ENCODE measurements at places on chromosomes 5 and 9. TPM values are rescaled to one million over a fixed set of nuclear protein-coding genes. Genes with fewer than 3 reads are reported as not detected.

DNA sequence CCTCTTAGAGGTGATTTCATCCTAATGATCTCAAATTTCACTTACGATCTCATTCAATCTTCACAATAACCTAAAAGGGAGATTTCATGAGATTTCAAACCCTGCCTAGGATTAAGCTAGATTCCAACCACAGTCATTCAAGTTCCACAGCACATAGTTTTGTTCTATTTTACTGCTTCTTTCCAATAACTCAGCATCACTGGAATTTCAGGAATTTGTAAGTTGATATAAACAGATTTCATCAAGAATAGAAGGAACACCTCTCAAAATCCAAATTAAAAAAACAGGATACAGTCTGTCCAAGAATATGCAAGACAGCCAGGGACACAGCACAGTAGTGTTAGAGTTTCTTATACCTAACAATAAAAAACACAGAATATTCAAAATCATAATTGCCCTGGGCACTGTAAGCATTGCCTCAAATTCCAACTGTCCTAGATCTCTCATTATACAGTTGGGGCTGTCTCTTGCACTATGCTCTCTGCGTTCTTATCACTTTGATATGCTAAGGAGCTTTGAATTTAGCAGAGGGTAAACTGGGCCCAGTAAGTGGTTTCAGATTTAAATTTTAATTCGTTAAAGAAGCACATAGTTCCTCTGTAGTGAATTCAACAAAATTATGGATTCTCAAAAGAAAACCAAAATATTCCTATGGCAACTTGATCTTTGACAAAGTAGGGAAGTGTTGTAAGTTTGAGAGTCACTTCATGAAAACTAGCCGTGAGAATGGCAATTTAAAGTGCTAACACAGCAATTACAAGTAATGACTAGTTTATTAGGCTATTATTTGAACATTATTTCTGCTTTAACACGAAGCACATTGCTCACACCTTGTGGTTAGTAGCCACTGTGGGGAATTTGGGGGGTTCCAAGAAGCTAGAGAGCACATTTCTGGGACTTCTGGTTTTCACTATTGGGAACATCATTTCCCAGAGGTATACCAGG is 478.6 kb upstream of the C9orf72 start:
- DNase-seq: no peak

DNA sequence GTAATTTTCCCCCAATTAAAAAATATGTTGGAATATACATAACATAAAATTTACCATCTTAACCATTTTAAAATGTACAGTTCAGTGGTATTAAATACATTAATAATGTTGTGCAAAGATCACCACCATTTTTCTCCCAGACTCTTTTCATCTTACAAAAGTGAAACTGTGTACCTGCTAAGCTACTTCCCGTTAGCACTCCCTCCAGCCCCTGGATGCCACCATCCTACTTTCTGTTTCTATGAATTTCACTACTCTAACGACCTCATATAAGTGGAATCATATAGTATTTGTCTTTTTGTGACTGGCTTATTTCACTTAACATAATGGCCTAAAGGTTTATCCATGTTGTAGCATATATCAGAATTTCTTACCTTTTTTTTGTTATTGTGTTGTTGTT is 112.9 kb downstream of the HSPA4 start:
- no peak for DNase-seq

DNA sequence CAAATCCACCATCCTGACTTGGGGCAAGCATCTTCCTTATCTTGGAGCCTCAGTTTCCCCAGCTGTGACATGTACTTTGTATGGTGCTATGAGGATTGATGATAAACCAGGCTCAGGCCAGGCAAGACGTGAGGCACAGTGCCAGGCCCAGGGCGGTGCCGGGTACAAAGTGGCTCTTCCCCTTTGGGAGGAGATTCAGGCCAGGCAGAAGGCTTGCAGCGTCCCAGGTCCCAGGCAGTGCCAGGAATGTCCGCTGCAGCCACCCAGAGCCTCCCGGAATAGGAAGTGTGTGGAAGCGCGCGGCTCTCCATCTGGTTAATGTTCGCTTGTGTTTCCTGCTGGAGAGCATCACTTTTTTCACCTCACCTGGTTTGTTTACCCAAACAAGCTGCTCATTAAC is 12.6 kb upstream of the DENND1A start:
- no peak for DNase-seq

GRCh38 chr9:127021664-127022363 is 100.6 kb downstream of the ANGPTL2 start:
- peak; percentile 57 for DNase-seq

- DNase-seq: no peak
Observed at GRCh38 chr9:110575945-110576344, 3.6 kb downstream of the SVEP1 start.

- DNase-seq: no peak
Observed at GRCh38 chr5:145237843-145238242, 597.3 kb downstream of the PRELID2 start.

DNA sequence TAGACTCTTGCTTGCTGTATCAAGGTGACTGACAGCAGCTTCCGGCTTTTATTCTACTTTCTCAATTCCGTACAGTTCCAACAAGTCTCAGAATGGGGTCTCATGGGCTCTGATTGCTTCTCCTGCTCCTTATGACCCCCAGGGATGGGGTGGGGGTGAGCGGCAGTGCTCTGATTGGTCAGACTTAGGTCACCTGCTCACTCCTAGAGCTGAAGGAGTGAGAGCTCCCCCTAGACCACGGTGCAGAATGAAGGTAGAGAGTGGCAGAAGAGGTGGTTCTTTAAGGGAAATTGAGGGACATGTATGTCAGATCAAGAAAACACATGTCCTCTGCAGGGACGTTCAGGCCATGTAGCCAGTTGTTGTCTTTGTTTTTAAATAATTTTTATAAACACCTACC is 115.2 kb downstream of the C9orf152 start:
- no peak for DNase-seq

DNA sequence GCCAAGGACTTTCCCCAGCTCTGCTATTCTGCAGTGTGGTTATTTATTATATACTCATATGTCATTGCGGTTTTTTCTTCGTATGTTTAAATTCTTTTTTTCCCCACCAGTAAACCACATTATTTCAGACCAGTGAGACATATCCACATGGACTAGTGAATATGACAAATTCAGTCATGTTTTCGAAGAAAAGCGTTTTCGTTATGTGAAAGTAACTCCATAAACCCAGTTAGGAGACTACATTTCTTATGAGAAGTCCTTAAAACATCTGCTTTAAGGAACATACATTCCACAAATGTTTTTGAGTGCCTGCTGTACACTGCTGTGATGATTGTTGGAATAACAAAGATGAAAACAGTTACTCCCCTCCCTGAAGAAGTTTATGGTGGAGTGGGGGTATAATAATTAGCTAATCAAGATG is 591.8 kb upstream of the CLINT1 start:
- DNase-seq: no peak

DNA sequence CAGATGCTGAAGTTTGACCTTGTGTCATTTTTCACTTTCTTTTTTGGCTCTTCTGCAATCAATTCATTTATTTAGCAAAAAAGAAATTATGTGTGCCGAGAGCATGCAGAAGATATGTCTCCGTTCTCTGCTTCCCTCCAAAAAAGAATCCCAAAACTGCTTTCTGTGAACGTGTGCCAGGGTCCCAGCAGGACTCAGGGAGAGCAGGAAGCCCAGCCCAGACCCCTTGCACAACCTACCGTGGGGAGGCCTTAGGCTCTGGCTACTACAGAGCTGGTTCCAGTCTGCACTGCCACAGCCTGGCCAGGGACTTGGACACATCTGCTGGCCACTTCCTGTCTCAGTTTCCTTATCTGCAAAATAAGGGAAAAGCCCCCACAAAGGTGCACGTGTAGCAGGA is 2.4 kb downstream of the FGFR4 start:
- no peak for DNase-seq

GRCh38 chr9:27341545-27342294 is 44.8 kb upstream of the EQTN start:
- no peak for DNase-seq

DNA sequence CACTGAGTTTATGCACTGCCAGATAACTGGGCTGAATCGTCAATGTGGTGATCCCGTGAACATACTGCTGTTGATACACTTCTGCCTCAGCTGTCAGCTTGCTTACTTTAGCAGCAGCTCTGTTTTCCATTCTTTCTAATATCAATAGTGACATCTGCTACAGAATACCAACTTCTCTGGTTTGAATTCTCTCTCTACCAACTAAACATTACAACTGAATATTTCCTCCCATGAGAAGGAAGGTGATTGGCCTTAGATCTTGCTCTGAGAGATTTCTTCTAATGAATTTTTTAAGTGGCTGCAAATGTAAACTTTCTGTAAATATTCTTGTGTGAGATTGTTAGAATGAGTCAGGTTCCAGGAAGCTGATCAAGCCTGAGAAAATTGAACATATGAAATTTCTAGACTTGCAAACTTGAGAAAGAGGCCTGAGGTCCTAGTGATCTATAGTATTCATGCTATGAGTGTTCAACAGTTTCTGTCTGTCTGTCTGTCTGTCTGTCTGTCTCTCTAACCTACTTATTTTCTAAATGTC is 205.5 kb upstream of the CDKN2B start:
- DNase-seq: no peak

DNA sequence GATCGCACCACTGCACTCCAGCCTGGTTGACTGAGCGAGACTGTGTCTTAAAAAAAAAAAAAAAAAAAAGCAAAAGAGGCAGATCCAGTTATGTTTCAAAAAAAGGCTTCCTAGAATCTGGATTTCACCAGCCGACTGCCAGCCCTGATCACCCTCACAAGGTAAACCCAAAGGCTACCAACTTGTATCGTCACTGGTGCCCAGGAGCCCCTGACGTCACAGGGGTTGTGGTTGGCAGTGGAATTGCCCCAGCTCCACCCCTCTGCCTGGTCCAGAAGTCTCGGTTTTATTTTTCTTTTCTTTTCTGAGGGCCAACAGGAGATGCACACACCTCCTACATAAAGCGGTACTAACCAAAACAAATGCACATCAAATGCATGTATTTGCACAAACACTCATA is 6.0 kb upstream of the LMX1B start:
- DNase-seq: no peak

GRCh38 chr9:27441741-27442070 is 82.4 kb upstream of the IFNK start:
- no peak for DNase-seq

GRCh38 chr9:34701023-34701768 is 8.7 kb downstream of the CCL21 start:
- DNase-seq: peak; percentile 63

- DNase-seq: no peak
Observed at GRCh38 chr5:109688630-109688969, 1.1 kb upstream of the MAN2A1 start.

GRCh38 chr5:71652349-71652748 is 65.2 kb downstream of the MCCC2 start:
- DNase-seq: no peak

The ADGRD2 gene
- total RNA-seq: not detected

The CCDC192 gene
- total RNA-seq: not detected

The LIFR gene
- total RNA-seq: 48.1 TPM

The C5orf34 gene
- 6.1 TPM for total RNA-seq

The UNC13B gene
- 17.9 TPM for total RNA-seq

The C5orf46 gene
- total RNA-seq: not detected

The EQTN gene
- 1.6 TPM for total RNA-seq

The TMEM215 gene
- 0.82 TPM for total RNA-seq

The ARAP3 gene
- 2.4 TPM for total RNA-seq

All from frontal cortex (tissue), 4 donors.